SW 1271 (cell line): ENCODE measurements at places on chromosomes 12 and 14.

GRCh38 chr12:25713264-25713663 lies 160.2 kb upstream of the LMNTD1 start:
- DNase-seq: no peak

DNA sequence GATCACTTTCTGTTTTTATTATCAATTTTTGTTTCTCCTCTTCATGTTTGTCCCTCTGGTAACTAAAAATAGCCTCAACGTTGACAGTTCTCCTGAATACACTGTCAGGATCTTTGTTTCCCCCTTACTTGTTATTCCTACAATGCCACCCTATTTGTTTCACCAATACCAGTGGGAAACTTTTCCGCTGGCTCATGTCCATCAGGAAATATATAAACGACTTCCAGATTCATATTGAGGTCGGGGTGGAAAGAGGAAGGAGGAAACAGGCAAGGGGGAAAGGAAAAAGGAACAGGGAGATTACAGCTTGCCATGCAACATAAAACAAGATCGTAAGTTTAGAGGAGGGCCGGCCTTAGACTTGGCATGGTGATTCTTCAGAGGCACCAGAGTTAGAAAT lies 61.7 kb downstream of the BTBD7 start:
- DNase-seq: no peak

- no peak for DNase-seq
Observed at GRCh38 chr12:93645702-93646101, 31.5 kb upstream of the CRADD start.

DNA sequence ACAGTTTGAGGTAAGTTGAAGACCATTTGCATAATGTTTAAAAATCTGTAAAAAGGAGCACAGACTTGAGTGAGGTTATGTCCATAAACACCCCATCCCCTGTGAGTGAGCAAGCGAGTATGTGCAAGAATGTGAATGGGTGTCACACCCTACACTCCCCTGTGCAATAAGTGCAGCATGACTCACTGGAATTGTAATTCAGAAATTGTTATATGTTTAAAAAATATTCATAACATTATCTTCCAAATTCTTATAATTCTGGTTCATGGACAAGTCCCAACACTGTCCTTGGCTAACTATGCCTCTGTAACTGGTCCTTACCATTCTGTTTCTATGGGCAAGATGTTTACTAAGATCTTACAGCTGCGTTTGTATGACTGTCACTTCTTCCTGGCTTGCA lies 207.8 kb upstream of the FAR2 start:
- no peak for DNase-seq

- DNase-seq: no peak
Observed at GRCh38 chr12:15532364-15532977, 210.2 kb downstream of the PTPRO start.

GRCh38 chr14:79369359-79370332 lies 841.7 kb downstream of the DIO2 start:
- DNase-seq: peak; percentile 21

DNA sequence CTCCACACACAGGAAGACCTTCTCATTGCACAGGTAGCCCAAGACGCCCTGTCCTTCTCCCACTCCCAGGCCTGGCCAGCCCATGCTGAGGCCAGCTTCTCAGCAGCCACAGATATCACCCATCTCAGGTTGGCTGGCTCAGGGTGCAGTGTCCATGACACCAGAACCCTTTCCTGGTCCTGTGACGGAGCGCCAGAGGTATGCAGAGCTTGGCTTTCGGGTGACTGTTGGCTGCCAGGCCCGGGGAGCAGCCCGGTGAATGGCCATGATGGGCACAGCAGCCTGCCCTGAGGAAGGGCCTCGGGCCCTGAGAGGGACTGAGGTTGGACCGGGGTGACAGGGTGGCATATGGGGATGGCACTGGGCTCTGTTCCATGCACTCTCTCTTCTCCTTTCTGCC lies 173.4 kb downstream of the TSPAN9 start:
- DNase-seq: no peak

DNA sequence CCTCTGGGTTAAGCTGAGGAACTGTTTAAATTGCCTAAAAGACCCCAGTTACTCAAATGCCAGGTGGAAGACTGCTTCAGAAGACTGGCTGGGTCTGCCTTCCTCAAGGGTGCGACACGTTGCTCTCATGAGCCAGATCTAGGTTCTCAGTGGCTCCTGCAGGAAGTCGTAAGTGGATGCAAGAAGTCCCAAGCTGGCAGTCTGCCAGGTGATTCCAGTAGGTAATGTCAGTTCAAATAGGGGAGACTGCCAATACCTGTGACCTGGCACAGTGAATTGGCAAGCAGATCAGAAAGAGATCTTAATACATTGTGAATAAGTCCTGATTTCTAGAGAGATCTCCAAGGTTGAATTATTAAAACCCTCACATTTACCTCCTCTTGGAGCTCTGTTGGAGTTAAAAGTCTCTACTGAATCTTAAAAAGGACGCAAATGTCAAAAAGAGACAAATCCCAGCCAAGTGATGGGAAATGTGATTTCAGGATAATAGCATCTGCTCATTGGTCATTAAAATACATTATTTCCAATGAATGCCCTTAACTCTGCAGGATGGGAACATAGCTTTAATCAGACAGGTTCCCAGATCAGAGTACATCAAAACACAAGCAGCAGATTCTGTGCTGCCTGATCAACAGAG lies 98.8 kb upstream of the FRMD6 start:
- no peak for DNase-seq

- no peak for DNase-seq
Observed at GRCh38 chr14:89491711-89492381, 74.8 kb upstream of the FOXN3 start.

DNA sequence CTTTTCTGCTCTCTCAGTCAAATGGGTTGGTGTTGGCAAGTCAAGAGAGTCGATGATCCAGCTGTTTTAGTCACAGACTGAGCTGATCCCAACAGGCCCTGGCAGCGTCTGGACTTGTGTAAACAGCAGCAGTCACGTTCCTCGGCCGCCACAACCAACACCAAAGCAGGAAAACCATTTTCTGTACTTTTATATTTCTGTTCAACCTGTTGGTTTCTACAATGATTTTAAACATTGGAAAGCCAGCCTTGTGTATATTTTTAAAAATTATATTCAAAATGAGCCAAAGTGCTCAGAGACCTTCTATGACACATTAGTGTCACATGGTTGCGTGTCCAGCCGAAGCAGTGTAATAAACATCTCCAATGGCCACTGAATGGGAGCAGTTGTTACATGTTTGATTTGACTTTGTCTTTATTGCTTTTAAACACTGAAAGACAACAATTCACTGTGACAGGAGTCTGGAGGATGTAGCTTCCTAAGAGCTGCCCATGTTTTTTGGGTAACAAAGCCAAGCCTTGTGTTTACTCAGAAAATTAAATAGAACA lies 5.9 kb upstream of the SIVA1 start:
- DNase-seq: no peak

- no peak for DNase-seq
Observed at GRCh38 chr14:75067212-75067611, 2.2 kb upstream of the ZC2HC1C start.

GRCh38 chr14:101596742-101597141 lies 35.4 kb downstream of the DIO3 start:
- no peak for DNase-seq

DNA sequence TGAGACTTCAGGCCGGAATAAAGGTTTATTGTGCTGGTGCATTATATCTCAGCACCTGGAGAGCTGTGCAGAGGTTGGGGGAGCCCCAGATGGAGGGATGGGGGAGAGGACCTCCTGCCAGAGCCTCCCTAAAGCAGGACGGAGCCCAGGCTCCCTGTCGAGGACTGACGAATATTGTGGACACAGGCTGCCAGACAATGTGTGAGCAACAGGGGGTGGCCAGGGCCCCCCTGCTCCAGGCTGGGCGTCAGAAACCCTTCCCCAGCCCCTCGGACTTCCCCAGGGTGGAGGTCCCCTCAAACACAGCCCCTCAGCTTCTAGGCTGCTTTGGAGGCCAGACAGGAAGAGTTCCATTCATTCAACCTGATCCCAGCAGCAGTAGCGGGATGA lies 8.0 kb downstream of the TMEM119 start:
- no peak for DNase-seq

- no peak for DNase-seq
Observed at GRCh38 chr12:87809916-87810315, 219.3 kb downstream of the C12orf50 start.
